ENCODE measurements at places on chromosomes 1 and 21.

DNA sequence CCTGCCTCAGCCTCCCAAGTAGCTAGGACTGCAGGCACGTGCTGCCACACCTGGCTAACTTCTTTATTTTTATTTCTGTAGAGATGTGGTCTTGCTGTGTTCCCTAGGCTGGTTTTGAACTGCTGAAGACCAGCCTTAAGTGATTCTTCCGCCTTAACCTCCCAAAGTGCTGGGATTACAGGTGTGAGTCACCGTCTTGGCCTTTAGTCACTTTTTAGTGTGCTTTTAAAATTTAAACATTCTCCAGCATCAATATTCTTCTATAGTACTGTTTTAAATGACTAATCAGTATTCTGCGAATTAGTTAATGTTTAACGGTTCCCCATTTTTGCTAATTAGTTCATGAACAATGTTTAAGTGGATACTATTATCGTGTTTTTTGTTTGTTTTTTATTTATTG, 60.6 kb downstream of the DYRK1A start:
- DNase-seq, result no peak

DNA sequence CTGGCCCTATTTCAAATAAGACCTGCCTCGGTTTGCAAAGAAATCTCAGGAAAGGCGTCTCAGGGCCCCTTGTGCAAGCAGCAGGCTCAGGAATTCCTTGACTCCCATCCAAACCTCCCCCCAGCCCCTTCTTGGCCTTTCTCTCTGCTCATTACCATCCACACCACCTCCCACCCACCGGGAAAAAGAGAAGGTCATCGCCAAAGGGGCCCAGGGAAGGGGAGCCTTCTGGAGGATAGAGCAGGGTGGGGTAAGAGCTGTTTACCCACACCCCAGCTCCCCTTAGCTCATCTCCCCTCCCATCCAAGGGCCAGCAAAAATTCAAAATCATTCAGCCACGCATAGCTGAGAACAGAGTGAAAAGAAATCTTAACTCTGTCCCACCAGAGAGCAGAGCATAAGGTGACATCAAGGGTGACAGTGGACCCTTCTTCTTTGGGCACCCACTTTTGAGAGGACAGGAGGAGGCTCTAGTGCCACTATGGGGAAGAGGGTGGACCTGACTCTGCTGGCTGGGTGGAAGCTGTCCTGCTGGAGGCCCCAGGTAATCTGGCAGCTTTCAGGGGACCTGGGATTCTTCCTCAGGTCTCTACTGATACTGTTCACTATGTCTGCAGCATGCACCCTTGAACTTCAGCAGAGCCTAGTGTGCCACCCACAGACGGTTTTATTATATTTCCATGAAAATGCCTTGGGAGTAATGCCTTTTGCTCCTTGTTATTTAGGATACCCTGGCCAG, 3.9 kb upstream of the WNT2B start:
- DNase-seq, result no peak

DNA sequence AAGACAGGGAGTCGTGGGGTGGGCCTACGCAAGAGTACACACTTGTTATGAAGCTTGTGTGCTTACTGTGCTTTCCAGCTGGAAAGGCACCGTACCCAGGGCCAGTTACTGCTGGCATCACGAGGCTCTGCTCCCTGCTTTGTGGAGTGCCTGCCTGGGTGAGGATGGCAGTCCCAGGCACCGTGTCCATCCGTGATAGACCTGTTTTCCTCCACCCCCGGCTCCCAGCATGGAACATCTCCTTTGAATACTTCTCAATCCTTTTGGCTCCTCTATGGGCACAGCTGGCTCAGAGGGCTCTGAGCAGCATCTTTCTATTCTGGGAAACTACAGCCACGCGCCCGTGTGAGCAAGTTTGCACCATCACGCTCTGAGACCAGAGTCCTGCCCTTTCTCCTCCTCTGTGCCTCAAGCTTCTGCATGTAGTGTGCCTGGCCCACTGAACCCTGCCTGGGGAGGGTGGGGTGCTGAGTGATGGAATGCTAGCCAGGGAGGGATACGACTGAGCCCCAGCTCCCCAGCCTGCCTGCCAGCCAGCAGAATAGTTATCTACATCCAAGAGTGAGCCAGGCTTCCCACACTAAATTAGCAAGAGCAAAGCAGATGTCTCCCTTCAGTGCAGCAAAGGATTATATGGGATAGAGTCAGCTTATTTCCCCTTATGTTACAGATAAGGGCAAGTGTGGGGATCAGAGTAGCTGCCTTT, 7.1 kb upstream of the TNR start:
- DNase-seq, result no peak

GRCh38 chr21:42063191-42063570, 7.9 kb upstream of the UMODL1 start:
- DNase-seq, result no peak

DNA sequence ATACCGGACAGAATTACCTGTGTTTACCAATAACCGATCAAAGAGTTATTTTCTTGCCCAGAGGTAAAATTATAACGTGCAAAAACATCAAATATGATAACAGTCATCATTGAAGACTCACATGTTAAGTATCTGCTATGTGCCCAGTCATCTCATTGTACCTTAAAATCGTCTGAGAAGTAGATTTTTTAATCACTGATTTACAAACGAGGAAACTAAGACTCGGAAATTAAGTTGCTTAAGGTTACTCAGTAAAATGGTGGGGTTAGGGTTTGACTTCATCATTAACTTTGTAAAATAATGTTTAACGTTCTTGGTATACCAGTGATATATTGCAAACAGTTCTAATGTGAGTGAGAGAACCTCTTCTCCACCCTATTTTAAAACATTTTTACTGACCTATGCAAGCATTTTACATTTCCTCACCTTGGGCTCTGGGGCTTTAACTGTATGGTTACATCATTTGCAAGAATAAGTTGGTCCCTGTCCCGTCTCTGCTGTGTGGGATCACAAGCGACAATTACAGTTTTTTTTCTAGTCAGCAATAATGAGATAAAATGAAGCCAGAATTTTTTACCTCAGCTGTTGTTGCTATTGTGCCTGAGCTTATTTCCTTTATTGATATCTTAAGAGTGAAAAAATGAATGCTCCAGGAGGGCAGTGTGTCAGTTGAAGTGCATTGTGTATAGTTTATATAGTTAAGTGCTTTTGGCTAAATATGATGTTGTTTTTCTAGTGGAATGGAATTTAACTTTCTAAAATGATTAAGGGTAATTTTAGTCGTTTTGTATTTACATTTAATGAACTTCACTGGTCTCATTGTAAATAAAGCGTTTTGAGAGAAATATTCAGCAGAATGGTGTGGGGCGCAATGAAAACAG, 2.7 kb downstream of the RPRD2 start:
- no peak for DNase-seq

DNA sequence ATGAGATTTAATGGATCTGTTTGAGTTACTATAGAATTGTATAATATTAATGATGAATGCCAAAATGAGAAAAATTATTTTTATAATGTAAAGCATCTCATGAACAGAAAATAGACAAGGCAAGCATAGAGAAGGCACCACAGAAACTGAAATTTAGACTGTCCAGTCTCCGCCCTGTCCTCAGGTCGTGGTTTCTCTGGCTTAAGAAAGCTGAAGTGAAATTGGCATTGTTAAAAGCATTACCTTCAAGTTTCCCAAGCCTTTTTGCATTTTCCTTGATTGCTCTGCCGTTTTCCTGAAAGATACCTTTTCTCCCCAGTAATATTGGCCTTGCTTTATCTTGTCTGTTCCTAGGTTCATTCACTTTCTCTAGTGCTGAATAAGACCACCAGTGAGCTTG, 58.0 kb downstream of the VPS13D start:
- DNase-seq, result no peak

GRCh38 chr1:155591770-155592169, 18.2 kb upstream of the MSTO1 start:
- DNase-seq, result peak; percentile 47

GRCh38 chr21:31075848-31076247, 37.6 kb upstream of the KRTAP19-8 start:
- no peak for DNase-seq
